Esophagus (tissue), 2 donors: ENCODE measurements at places on chromosomes 5 and 9. TPM values are rescaled to one million over a fixed set of nuclear protein-coding genes. Genes with fewer than 3 reads are reported as not detected.

Gene SLC36A2
- polyA plus RNA-seq, result not detected

Gene SNCAIP
- polyA plus RNA-seq, result 1.2 TPM

Gene SLC27A6
- polyA plus RNA-seq, result 3.9 TPM

Gene PCDHB16
- polyA plus RNA-seq, result 0.16 TPM

Gene PRRX2
- 3.6 TPM for polyA plus RNA-seq

Gene FYB1
- 0.86 TPM for polyA plus RNA-seq

Gene GRM6
- not detected for polyA plus RNA-seq

Gene PLPP7
- 0.47 TPM for polyA plus RNA-seq

Gene LCN10
- polyA plus RNA-seq, result 5.3 TPM

Gene FBP1
- 1.4 TPM for polyA plus RNA-seq
